ENCODE measurements at places on chromosomes 5 and 9.

GRCh38 chr5:131324303-131324702 is 60.5 kb downstream of the CDC42SE2 start:
- no peak for DNase-seq

GRCh38 chr5:168318240-168318639 is 26.8 kb downstream of the WWC1 start:
- no peak for DNase-seq

DNA sequence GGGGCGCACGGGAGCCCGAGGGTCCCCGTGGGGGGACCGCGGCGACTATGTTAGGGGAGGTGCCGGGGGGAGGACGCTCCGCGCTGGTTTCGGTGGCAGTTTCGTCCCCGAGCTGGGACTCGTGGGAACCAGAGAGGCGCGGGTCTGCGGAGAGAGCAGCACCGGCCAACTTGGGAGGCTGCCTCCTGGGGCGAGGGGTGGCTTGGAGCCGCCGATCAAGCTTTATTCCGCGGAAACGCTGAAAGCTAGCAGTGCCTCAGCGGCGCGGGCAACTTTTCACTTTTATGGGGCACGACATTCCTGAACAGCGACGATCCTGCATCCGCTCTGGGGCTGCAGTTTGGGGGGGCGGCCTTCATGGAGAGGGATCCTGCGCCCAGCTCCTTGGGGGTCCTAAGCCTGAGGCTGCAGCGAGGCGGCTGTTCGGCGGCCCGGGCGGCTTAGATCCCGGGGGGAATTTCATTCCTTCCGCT is 369 bp downstream of the OCLN start:
- DNase-seq, result no peak

- no peak for DNase-seq
Observed at GRCh38 chr5:178277866-178278265, 45.3 kb upstream of the PHYKPL start.

DNA sequence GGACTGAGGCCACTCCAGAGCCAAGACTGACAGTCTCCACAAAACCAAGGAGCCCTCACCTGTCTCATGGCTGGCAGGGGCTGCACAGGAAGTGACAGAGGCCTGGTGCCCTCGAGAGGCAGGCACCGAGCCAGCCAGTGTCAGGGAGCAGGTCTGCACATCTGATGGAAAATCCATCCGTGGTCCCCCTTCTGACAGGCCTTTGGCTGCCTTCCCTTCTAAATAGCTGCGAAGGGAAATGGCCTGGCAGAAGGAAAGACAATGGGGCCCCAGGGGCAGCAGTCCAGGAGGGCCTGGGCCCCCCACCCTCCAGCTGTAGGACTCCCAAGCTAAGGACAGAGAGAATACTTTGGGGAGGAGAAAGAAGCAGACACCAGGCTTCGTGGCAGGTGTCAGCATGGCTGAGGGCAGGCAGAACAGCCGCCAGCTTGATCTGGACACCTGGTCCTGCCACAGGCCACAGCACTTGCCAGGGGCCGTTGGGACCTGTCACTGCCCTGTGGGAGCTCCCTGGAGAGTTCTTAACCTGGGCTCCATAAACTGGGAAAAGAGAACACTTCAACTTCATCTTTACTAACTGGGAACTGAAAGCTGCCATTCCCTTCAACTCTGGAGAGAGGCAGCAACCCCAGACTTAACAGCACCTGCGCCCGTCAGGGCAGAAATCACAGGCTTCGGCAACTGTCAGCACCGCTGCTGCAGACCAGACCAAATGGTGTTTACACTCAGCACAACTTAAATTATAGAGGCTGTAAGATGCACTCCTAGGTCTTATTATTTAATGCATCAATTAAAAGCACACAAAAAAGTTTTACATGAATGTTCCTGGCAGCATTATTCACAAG is 22.0 kb downstream of the ADAMTS2 start:
- no peak for DNase-seq

DNA sequence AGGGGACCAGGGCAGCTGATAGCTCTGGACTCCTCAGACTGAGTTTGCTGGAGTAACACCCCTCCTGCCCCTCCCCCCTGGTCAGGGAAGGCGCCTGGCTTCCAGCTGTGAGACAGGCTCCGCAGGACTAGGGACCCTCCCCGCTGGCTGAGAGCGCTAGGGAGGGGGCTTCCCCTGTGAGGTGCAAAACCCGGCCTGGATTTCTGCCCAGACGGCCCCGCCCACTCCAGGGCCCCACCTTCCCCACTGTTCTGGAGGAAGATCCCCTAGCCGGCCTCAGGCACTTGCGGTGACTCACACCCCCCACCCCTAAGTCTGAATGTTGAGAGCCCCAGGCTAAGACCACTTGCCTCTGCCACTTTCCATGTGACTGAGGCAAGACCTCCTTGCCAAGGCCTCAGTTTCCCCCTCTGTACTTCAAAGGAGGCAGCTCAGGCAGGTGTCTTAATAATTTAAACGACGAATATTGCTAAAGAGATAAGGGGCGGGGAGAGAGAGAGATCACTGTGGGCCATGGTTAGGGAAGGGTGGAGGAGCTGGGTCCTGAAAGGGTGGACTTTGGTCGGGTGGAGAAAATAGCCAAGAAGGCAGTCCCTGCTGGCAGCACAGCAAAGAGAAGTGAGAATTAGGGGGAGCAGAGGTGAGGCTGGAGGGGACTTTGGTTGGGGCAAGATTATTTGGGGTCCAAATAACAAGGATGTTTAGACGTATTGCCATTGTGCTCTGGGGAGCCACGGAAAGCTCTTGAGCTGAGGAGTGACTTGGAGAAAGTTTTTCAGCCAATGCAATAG is 1.0 kb upstream of the DAB2IP start:
- no peak for DNase-seq

GRCh38 chr9:35070823-35071813 is 1.3 kb downstream of the VCP start:
- no peak for DNase-seq

DNA sequence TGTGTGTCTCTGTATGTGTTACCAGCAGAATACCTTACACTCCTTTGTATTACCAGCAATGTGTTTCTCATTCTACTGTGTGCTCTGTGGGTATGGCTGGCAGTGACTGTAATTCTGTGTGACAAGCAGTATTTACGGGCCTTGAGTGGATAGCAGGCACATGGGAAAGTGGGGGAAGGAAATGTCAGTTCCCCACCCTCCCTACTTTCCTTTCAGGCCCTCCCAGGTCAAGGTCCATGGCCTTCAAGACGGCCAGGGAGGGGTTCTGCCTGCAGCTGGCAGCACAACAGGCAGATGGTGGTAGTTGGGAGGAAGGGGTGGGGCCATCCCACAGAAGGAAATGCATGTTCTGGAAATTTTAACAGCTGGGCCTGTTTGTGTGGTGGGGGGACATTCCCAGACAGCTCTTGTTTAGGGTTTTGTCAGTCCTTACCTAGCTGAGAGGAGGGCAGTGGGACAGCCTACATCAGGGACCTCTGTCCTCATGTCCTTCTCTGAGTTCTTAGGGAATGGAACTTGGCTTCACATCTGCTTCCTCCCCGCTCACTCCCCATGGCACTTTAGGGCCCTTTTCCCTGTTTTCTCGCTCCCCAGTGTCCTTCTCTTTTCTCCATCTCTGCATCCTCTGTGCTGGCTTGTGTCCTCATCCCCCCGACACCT is 14.6 kb upstream of the TNIP1 start:
- DNase-seq, result no peak

GRCh38 chr9:126693428-126693944 is 79.8 kb downstream of the LMX1B start:
- no peak for DNase-seq

DNA sequence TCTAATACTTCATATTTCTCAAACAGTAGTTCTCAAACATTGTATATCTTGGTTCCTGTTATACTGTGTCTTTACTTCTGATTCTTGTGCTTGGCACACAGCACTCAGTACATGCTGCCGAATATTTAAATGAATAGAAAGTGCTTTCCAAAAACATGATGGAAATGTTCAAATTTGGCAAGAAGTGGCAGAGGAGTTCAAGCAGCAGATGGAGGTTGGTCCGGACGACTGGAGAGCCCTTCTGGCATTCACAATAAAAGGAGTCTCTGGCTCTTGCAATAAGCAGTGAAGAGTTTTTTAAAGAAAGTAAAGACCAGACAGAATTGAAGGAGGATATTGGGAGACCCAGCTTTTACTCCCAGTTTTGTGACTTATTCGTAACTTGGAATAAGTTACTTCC is 36.3 kb downstream of the TSTD2 start:
- DNase-seq, result no peak

- no peak for DNase-seq
Observed at GRCh38 chr9:117437283-117437682, 22.4 kb upstream of the ASTN2 start.

DNA sequence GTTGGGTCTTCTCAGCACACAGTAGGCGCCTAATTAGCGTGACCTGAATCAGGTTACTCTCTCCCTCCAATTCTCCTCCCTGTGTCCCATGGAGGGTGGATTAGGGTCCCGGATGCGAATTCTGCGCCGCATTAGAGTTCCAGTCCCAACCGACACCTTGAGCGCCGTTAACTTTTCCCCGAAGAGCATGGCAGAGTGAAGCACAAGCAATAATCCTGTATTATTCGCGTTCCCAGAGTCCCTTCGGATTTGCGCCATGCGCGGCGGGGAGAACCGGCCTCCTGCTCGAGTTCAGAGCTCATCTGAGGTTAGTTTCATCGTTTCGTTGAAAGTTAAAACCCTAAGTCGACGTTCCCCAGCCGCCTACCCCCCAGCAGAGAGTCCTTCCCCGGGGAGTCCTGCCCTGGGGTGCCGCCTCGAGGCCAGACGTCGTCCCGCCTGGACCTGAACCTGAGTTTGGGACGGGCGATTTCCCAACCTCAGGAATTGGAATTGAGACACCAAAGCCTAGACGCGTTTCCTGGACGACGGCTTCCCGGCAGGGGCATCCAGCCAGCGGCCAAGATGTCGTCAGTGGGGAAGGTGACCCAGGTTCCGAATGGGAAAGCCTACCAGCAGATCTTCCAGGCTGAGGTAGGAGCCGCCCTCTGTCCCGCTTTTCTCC is at the start of gene CCDC180:
CCDC180 (plus strand) TSS at position 160 of the 664 bp plus-strand sequence; CDS start at position 565, 405 bp downstream.
- no peak for DNase-seq

Measured in CD4-positive, alpha-beta T cell treated with Interleukin-12 subunit alpha and Interleukin-12 subunit beta, for 1 hour (primary cell).